Naive thymus-derived CD4-positive, alpha-beta T cell (primary cell): ENCODE measurements at places on chromosomes 1 and 21. TPM values are rescaled to one million over a fixed set of nuclear protein-coding genes. Genes with fewer than 3 reads are reported as not detected.

DNA sequence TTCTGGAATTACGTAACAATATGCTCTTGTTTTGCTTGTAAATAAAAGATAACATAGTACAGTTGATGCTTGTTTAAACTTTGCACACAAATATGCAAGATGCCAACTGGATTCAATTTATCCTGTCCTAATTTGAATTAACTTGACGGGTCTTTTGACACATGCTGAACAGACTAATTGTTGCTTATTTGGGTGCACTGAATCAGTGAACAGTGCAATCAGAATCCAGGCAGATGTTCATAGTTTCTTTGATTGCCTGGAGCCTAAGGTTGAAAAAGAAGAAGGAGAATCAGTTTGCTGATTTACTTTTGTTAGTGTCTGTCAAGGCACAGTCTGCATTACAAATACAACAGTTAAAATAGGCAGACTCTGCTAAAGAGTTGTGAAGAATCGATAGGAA, 307.9 kb downstream of the COL11A1 start:
- H3K4me3 ChIP-seq = no peak overlapping the region
- no peaks in the 10 kb centered on the region for H3K27me3 ChIP-seq
- DNase-seq = no peak
- no peak overlapping the region for H3K27ac ChIP-seq
- H3K36me3 ChIP-seq = no peaks in the 10 kb centered on the region

C1orf141 gene
- total RNA-seq = not detected

CNN3 gene
- 14.9 TPM for total RNA-seq

DNA sequence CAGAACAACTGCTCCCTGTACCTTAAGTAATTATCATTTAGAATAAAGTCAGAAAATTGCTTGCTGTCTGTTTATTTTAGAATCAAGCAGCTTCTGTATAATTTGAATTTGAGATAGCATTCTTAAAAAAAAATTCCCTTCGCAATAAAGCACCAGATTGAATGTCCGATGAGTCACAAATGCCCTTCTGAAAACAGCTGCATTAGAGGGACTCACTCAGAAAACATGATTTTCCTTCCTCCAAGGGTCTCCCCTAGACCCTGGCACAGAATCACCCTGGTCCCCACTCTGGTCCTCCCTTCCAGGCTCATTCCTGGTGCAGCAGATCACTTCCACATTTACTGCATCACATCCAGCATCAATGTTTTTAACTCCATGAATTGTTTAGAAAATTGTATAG, 471.1 kb upstream of the VAMP3 start:
- no peaks in the 10 kb centered on the region for H3K36me3 ChIP-seq
- no peak overlapping the region for H3K4me3 ChIP-seq
- H3K27ac ChIP-seq = no peak overlapping the region
- no peaks in the 10 kb centered on the region for H3K27me3 ChIP-seq

GBP7 gene
- total RNA-seq = 0.19 TPM

REN gene
- total RNA-seq = not detected

SFN gene
- total RNA-seq = 0.76 and 1.1 TPM in 2 replicates

RCSD1 gene
- total RNA-seq = 149 and 153 TPM in 2 replicates

LORICRIN gene
- total RNA-seq = not detected

CYYR1 gene
- not detected for total RNA-seq

GRCh38 chr1:75129983-75130789, 4.0 kb upstream of the LHX8 start:
- peaks cover 6% of the 10 kb centered on the region for H3K27me3 ChIP-seq
- H3K4me1 ChIP-seq = no peaks in the 10 kb centered on the region
- H3K27ac ChIP-seq = no peak overlapping the region

APOBEC4 gene
- not detected for total RNA-seq

- H3K27me3 ChIP-seq = no peaks in the 10 kb centered on the region
- no peak overlapping the region for H3K4me3 ChIP-seq
- peaks cover 5% of the 10 kb centered on the region for H3K4me1 ChIP-seq
- no peaks in the 10 kb centered on the region for H3K36me3 ChIP-seq
- no peak for DNase-seq
Observed at GRCh38 chr1:205329719-205330118, 8.2 kb upstream of the NUAK2 start.

DNA sequence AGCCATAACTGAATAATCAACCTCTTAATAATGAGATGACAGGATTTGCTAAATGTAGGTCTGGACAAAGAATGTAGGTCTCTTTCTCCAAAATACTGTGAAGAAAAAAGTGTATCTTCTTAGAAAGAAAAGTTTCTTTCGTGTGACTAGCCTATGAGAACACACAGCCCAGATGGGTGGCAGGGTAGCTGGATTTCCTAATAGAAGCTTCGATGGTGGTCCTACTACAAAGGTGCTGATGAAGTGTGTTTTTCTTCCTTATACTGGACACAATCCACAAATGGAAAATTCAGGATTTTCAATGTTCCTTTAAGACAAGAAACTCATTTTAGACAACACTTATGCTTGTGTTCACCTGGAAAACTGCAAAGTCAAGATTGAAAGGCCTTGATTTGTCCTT, 90.2 kb upstream of the ZNHIT6 start:
- H3K4me1 ChIP-seq = no peaks in the 10 kb centered on the region
- H3K36me3 ChIP-seq = no peaks in the 10 kb centered on the region

DNA sequence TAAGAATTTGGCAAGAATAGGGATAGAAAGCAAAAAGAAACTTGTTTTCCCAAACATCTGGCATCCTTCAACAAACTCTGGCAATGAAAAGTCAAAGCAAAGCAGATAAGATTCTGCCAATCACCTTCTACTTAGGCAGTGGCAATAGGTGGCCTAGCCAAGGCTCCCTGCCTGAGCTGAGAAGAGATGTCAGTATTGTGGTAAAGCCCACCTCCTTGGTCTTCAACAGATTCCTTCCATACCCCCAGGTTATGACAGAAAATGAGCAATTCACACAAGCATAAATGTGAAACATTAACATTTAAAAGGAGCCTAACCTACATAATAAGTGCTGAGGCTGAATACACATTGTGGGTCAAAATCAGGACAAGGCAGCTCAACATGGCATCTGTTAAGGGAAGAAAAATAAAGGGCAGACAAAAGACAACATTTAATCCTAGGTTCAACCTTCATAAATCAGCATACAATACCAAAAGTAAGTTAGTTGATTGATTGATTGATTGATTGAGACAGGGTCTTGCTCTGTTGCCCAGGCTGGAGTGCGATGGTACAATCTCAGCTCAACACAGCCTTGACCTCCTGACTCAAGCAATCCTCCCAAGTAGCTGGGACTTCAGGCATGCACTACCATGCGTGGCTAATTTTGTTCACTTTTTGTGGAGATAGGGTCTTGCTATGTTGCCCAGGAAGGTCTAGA, 123.1 kb downstream of the AKT3 start:
- H3K4me3 ChIP-seq = no peak overlapping the region
- DNase-seq = no peak
- H3K27ac ChIP-seq = no peak overlapping the region
- H3K36me3 ChIP-seq = no peaks in the 10 kb centered on the region
- H3K27me3 ChIP-seq = no peaks in the 10 kb centered on the region

OR2L3 gene
- total RNA-seq = not detected in 2 replicates

GRCh38 chr1:5758859-5759578, 233.2 kb downstream of the NPHP4 start:
- H3K36me3 ChIP-seq = no peaks in the 10 kb centered on the region
- no peak for DNase-seq
- no peaks in the 10 kb centered on the region for H3K27me3 ChIP-seq
- no peak overlapping the region for H3K27ac ChIP-seq
- no peaks in the 10 kb centered on the region for H3K4me1 ChIP-seq

DNA sequence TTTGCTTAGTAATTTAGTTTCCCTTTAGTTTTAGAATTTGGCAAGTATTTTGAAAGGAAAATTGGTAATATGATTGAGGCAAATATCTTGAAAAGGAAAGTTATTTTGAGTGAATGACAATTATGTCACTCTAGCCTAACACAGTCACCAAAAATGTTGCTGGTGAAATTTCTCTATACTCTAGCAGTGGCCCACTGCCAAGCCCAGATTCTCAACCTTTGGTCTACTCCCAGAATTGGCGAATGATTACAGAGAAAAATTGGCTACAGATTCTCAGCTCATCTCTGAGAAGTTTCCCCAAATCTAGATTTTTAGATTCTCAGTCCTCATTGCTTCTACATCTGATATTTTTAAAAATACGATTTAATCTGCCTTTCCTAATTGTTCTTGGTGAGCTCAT, 84.9 kb downstream of the PIGK start:
- H3K27ac ChIP-seq = no peak overlapping the region
- H3K4me3 ChIP-seq = no peak overlapping the region
- DNase-seq = no peak
- no peaks in the 10 kb centered on the region for H3K27me3 ChIP-seq
- H3K4me1 ChIP-seq = no peaks in the 10 kb centered on the region
- H3K36me3 ChIP-seq = no peaks in the 10 kb centered on the region

SLC37A1 gene
- 15.8 TPM for total RNA-seq

KLF17 gene
- not detected for total RNA-seq

GBP6 gene
- not detected for total RNA-seq

FOXO6 gene
- total RNA-seq = not detected

GRCh38 chr1:226603858-226604559, 55.4 kb downstream of the STUM start:
- H3K4me3 ChIP-seq = no peak overlapping the region
- no peak for DNase-seq
- H3K4me1 ChIP-seq = no peaks in the 10 kb centered on the region
- no peaks in the 10 kb centered on the region for H3K36me3 ChIP-seq

- H3K27ac ChIP-seq = no peak overlapping the region
- no peaks in the 10 kb centered on the region for H3K36me3 ChIP-seq
- DNase-seq = no peak
Observed at GRCh38 chr1:234656944-234657654, 47.1 kb upstream of the IRF2BP2 start.

FMO3 gene
- not detected in 2 replicates for total RNA-seq

DNA sequence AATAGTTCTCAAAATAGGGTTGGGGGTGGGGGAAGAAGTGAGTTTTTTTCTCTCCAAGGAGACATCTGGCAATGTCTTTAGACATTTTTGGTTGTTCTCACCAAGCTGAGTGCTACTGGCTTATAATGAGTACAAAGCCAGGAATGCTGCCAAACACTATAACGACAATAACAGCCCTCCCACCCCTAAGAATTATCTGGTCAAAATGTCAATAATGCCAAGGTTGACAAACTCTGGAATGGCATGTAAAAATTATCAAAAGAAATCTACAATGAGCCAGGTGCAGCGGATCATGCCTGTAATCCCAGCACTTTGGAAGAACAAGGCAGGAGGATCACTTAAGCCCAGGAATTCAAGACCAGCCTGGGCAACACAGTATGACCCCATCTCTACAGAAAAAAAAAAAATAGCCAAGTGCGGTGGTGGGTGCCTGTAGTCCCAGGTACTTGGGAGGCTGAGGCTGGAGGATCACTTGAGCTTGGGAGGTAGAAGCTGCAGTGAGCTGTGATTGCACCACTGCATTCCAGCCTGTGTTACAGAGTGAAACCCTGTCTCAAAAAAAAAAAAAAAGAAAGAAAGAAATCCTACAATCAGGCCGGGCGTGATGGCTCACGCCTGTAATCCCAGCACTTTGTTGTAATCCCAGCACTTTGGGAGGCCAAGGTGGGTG, 2.5 kb downstream of the ATP5PF start:
- DNase-seq = no peak
- H3K27me3 ChIP-seq = no peaks in the 10 kb centered on the region
- H3K27ac ChIP-seq = no peak overlapping the region
- H3K36me3 ChIP-seq = peaks cover 19% of the 10 kb centered on the region
- no peaks in the 10 kb centered on the region for H3K4me1 ChIP-seq
- H3K4me3 ChIP-seq = no peak overlapping the region

DNA sequence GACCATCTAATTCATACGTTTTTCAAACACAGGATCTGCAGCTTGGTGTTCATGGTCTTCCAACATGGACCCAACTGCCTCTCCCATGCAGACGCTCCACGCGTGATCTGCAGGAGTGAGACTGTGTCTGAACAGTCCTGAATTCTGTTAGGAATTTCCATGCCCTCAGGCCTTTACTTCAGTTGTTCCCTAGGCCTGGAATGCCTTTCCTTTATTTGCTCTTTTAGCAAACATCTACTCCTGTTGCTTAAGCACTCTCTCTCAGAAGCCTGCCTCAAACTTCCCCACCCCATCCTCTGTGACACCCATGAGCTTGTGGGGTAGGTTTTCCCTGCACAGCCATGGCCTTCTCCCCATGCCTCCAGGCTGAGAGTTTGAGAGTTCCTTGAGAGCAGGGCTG, 73.7 kb downstream of the DMRTB1 start:
- no peak overlapping the region for H3K4me3 ChIP-seq
- no peaks in the 10 kb centered on the region for H3K4me1 ChIP-seq
- DNase-seq = no peak
- H3K27ac ChIP-seq = no peak overlapping the region
- H3K27me3 ChIP-seq = no peaks in the 10 kb centered on the region
- no peaks in the 10 kb centered on the region for H3K36me3 ChIP-seq
